Retinal pigment epithelial cell (primary cell): ENCODE measurements at places on chromosomes 2 and 18.

- DNase-seq: no peak
Observed at GRCh38 chr18:49360582-49360981, 99.9 kb downstream of the DYM start.

- DNase-seq: no peak
Observed at GRCh38 chr2:102735416-102736109, 26.3 kb upstream of the TMEM182 start.

DNA sequence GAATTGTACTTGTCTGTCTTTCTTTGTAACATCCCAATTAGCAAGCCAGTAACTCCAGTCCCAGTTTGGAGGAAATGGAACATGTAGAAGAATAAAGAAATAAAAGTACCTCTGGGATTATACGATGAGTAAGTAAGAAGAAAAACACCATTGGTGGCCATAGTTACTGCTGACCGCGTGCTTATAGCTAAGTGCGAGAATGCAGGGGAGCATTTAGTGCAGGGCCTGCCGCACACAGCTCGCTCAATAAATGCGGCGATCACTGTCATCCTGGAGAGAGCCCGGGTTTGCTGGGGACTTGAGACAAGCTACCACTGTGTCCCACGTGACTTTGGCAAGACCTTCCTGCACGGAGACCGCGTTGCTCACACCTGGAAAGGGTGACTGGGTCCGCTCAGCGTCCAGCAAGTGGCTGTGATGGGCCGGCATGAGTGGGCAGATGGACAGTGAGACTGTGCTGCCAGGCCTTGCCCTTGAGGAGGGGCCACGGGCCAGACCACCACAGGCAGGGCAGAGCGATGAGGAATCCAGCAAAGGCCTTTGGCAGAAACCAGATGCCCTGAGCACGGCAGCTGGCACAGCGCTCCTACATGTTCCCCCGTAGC, 54.8 kb downstream of the ADI1 start:
- no peak for DNase-seq

GRCh38 chr2:12207491-12207890, 461.1 kb downstream of the LPIN1 start:
- no peak for DNase-seq

DNA sequence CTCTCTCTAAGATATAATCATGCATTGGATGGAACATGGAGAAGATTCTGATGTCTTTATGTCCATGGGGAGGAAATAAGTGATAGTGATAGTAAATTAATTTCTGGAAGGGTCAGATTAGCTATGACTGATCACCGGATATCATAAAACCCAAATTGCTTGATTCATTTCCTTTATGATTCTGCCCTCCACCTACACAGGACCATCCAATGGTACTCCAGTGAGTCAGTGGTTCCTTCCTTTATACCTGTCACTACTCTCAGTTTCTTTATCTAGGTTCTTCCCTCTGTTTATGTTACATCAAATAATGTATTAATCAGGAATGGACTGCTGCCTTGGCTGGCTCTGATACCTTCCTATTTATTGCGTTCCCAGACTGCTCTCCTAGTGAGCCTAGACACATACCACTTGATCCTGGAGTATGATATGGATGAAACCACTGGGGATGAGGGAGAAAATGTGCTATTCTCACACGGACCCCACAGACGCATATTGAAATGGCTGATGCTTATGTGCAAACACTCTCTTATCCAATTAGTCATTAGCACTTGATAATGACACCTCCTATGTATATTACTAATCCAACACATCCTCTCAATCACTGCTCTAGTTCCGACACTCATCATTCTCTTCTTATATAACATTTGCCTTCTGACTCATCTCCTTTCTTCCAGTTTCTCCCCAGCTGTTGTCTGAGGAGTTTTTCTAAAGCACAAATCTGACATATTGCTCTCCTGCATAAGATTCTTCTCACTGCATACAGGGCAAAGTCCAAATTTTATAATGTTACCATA, 315.6 kb downstream of the INSIG2 start:
- DNase-seq: no peak

GRCh38 chr2:201678401-201678800, 20.0 kb downstream of the MPP4 start:
- DNase-seq: no peak

DNA sequence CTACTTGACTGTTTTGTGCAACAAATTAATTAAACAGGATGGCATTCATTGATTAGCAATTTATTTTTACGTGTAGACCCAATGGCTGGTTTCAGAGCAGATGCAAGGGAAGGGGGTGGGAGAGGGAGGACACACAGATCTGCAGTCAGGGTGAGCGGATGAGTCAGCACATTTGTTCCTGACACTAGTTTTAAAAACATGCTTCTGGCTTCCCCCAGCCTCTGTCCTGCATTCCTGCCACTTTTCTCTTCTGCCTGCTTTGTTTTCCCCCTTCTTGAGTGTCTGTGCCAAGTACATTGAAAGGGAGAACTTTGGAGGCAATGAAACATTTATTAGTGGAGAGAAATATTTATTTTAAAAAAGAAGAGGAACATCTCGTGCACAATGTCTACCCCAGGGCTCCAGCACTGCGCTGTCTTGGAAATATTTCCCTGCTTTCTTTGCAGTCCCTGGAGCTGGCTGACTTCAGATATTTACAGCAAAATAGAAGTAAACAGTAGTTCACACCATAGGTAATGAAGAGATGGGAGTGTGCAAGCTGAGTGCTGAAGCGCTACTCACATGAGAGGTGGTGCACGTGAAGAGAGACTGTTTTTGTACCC, 52.2 kb downstream of the NRP2 start:
- no peak for DNase-seq

DNA sequence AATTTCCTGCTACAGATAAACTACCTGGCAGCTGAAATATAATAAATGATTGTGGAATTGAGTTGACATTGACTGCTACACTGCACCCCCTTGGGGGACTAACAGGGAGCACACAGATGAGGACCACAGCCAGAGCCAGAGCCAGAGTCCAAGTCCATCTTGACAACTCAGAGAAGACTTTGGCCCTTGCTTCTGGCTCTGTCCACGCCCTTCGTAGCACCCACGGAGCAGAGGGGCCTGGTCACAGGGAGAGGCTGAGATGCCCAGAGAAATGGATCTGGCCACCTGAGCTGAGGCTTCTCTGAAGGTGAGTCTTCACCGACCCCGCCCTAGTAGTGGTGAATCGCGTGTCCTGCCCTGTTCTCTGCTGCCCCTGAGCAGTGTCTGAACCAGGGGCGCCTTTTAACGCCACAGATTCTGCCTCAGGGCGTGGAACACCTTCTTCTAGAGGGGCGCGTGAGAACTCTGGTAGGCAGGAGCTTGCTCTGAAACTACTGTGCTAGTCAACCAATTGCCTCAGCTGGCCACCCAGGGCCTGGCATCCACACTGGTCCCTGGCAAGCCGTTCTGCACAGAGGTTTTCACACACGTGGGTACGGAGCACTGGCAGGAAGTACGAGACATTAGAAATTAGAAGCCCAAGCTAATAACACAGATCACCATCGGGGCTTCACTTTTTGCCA, 35.7 kb upstream of the MAT2A start:
- no peak for DNase-seq

- no peak for DNase-seq
Observed at GRCh38 chr2:85413592-85414420, 3.6 kb upstream of the CAPG start.

- DNase-seq: no peak
Observed at GRCh38 chr2:54768772-54769428, 45.4 kb downstream of the EML6 start.

DNA sequence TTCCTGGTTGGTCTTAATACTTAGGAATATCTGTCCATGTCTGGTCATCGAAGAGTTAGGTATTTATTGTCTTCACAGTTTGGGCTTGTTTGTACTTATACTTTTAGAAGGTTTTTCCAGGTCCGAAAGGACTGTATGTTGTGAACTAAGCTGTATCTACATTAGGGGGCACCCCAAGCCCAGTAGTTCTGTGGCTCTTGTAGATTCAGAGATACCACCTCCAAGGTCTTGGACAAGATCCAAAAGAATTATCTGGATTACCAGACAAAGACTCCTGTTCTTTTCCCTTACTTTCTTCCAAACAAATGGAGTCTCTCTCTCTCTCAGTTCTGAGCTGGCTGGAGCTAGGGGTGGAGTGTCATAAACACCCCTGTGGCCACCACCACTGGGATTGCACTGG, 328.7 kb downstream of the ZNF804A start:
- DNase-seq: no peak

GRCh38 chr18:49572611-49573345, 10.9 kb downstream of the LIPG start:
- no peak for DNase-seq

DNA sequence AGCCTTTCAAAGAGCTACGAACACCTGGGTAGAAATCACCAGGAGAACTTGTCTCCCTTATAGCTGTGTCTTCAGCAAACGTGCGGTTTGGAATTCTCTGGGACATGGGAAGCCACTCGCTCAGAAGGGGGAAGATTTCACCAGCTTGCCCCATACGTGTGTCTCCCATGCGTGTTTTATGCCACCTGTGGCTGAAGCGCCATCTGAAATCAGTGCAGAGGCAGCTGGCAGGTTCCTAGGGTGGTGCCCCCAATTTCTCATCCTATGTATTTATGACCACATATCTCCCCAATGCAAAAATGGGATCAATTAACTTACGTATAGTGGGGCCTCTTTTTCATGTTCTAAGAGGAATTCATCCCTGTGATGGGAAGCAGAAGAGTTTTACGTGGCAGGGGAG, 81.6 kb downstream of the TPO start:
- no peak for DNase-seq

GRCh38 chr18:26133652-26134051, at the start of gene PSMA8:
Gene PSMA8 (plus strand): TSS chr18:26133869. CDS start chr18:26133966, 97 bp downstream.
- no peak for DNase-seq

DNA sequence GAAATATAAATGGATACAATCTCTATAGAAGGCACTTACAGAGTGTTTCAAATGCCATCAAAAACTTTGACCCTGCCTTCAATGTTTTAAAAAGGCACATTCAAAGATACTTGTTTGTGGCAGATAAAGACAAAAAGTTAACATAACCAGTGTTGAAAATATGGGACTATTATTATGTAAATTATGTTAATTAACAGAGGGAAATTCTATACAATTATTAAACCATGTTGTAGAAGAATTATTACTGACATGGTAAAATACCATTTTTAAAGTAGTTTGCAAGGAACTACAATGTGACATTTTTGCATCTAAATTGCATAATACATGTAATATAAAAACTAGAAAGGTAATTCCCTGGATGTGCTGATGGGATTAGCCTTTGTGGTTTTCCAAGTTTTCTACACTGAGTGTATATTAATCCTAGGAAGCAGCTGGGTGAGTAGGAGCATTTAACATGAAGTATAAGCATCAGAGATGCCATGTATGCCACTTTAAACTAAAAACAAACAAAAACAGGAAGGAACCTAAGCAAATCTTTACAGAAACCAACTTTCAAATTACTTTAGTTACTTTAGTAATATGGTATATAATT, 21.7 kb downstream of the MIB1 start:
- peak; percentile 25 for DNase-seq

DNA sequence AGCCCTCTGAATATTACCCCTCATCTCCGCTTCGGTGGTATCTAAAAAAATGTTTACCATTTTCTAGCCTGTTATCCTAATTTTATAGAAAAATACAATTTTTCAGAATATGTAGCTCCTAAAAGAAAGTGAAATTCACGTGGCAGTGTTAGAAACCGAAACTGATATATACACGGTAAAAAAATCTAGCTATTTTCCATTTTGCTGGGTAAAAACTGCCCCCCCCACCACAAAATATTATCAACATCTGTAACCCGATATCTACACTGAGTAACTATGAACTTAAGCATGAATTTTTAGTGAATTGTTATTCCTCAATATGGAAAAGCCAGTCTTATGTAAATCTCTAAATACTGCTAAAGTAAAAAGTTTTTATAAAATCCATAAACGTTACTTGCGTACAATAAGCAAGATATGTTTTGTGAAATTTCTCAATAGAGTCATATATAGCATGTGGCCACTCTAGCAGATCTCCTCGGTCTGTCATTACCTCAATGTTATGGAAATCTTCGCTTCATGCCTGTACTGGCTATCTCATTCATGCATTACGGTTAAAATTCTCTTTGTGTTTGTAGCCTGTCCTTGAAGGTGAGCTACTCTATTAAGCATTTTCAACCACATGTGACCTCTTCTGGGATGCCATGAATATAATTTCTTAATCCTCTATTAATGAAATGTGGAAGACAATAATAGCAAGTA, 524.2 kb downstream of the TRIB2 start:
- no peak for DNase-seq

DNA sequence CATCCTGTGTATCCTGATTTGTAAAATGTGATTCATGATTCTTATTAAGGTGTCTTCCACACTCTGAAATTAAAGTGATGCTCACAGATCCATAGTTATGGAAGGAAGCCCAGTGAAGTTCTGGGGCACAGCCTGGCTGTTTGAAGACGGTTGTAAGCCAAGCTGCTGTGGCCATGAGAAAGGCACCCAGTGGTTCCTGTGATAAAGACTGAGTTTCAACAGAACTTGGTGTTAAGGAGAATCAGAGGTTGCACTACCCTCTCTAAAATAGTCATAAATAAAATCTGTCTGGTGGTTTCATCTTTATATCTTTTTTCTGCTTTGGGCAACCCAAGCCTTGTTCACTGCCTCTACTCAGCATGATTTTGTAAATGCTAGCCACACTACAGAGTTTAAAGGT, 32.2 kb upstream of the SPOPL start:
- DNase-seq: no peak

- DNase-seq: no peak
Observed at GRCh38 chr2:109046925-109047508, 58.0 kb upstream of the EDAR start.

GRCh38 chr2:191845876-191846514, 893 bp downstream of the CAVIN2 start:
- no peak for DNase-seq

GRCh38 chr2:37301408-37301807, 23.2 kb downstream of the PRKD3 start:
- DNase-seq: no peak

GRCh38 chr2:233442028-233442310, 87.7 kb downstream of the DGKD start:
- no peak for DNase-seq

DNA sequence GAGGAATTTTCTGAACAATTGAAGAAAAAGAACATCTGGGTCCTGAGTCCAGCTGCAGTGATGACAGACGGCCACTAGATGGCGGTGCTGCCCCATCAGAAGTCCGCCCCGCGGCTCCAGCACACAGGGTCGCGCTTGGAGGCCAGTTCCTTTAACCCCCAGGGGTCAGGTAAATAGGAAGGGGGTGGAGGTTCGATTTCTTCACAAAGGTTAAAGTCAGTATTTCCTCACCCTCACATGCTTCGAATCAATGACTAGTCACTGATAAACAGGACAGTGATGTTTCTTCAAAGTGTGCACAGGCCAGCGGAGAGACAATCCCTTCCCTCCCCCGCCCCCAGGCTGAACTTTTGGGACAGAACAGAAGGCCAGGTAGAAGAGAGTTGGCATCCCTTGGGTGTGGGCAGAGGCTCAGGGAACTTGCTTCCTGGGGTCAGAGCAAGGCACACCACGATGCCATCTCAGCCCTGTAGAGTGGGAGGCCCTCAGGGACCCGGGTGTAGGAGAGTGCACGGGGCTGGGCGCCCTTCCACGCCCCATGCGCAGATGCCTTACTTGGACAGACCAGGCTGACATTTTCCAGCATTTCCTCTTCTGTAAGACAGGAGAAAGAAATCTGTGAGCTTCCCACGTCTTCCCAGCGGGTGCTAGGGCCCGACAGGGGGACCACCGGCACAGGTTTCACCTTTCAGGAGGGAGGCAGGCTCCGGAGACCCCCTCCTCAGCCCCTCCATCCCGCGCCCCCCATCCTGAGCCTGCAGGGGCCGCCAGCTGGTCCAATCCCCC, 722 bp downstream of the APOB start:
- no peak for DNase-seq

- DNase-seq: no peak
Observed at GRCh38 chr2:86417961-86418360, 23.2 kb upstream of the KDM3A start.
